ENCODE measurements at places on chromosomes 3 and 15. TPM values are rescaled to one million over a fixed set of nuclear protein-coding genes. Genes with fewer than 3 reads are reported as not detected.

KLHL25 gene
- total RNA-seq: 7.1 TPM

CCNB2 gene
- total RNA-seq: 107 TPM

ANKRD34C gene
- total RNA-seq: not detected

SLCO3A1 gene
- total RNA-seq: 28.6 TPM

CPLX3 gene
- not detected for total RNA-seq

GOLGA8T gene
- total RNA-seq: 0.66 TPM

PLSCR2 gene
- not detected for total RNA-seq

IQCH gene
- 3.0 TPM for total RNA-seq

SLC22A13 gene
- total RNA-seq: not detected

TMEM212 gene
- total RNA-seq: not detected

XPC gene
- 33.2 TPM for total RNA-seq

C3orf20 gene
- not detected for total RNA-seq

BTLA gene
- not detected for total RNA-seq

PLA2G4E gene
- total RNA-seq: not detected

SEMA5B gene
- total RNA-seq: 0.45 TPM

SLC9C1 gene
- total RNA-seq: not detected

ADGRG7 gene
- not detected for total RNA-seq

PP2D1 gene
- not detected for total RNA-seq

EOMES gene
- total RNA-seq: 1.3 TPM

GOLGA8M gene
- total RNA-seq: not detected

SORD gene
- total RNA-seq: 36.3 TPM

RTP1 gene
- total RNA-seq: not detected

CELF6 gene
- total RNA-seq: 0.15 TPM

CRYGS gene
- total RNA-seq: 0.57 TPM

SLC28A2 gene
- not detected for total RNA-seq

FAM43A gene
- 4.3 TPM for total RNA-seq

ZNF620 gene
- 1.9 TPM for total RNA-seq

TRIM71 gene
- total RNA-seq: not detected

TCF12 gene
- 50.3 TPM for total RNA-seq

RETNLB gene
- not detected for total RNA-seq

PKM gene
- 3,487 TPM for total RNA-seq

LRRIQ4 gene
- total RNA-seq: not detected

A4GNT gene
- total RNA-seq: not detected

SLC2A2 gene
- total RNA-seq: not detected

KATNBL1 gene
- total RNA-seq: 40.6 TPM

ASB14 gene
- total RNA-seq: not detected

ST8SIA2 gene
- total RNA-seq: 0.57 TPM

OR5K2 gene
- not detected for total RNA-seq

All from A549 treated with DMSO at 1 μM for 4 hours (cell line).